MG63 (cell line): ENCODE measurements at places on chromosomes 12 and 14. TPM values are rescaled to one million over a fixed set of nuclear protein-coding genes. Genes with fewer than 3 reads are reported as not detected.

- DNase-seq, result no peak
Measured at GRCh38 chr14:103348154-103348553, 14.1 kb downstream of the EIF5 start.

- DNase-seq, result no peak
Measured at GRCh38 chr14:21997300-21997699, 323.7 kb upstream of the OR4E1 start.

DNA sequence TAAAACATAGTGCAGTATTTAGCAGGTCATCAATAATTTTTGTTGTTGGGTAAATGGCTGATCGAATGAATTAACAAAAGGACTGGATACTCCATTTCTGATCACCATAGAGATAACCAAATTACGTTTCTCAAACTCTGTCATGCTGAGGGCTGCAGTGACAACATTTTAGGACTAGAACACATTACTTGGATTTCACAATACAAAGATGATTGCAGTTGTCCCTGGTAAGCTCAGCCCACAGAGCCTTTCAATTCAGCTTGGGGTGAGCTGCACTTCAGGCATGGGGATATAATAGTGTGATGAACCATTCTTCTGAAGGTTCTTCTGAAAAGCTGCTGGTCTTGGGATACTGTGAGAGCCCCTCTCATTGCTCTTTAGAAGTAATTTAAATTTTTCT, 74.3 kb downstream of the FAR2 start:
- no peak for DNase-seq

DNA sequence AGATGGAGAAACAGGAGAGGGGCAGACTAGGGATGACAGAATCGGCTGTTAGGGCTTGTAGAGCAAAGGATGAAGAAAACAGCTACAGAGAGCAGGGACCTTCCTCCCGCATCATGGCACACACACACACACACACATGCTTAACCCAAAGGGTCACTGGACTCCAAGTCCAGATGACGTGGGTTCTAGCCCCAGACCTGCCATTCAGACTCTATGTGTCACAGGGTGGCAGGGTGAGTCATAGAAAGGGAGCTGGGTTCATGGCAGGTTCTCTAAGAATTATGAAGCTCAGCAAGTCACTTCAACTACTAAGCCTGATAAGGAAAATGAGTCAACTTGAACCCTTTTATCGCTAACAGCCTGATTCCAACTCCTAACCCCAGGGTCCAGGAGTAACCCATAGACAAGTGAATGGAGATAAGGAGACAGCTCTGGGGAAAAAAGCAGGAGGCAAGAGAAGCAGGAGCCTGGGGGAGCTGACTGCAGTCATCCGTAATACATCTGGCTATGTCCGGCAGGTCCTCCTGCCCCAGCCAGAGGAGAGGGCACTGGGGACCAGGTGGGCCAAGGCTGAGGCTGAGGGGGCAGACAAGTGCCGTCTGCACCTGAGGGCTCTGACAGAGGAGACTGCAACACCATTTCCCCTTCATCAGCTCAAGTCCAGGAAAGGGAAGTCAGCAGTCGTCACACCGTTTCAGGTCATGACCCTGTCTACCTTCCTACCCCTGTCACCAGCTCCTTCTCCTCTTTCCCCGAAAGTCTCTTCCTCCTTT, 3.6 kb upstream of the TNFRSF1A start:
- DNase-seq, result peak; percentile 87

- no peak for DNase-seq
Measured at GRCh38 chr12:19988001-19988400, 380.3 kb upstream of the PDE3A start.

DNA sequence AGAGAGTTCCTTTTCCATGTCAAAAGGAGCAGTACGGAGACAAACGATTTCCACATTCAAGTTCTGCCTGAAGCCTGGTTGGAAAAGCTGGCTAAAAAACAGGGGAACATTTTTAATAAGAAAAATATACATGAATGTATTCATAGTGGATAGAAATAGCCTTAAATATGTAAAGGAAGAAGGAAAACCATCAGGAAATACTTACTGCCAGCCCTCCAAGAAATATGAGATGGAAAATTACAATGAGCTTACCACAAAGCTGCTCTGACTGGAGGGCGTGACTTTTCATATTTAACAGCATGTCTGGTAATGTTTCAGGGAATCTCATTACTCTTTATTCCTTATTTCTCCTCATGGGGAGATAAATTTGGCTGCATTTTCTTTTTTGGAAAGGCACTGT, 75.9 kb upstream of the ZDHHC17 start:
- no peak for DNase-seq

- no peak for DNase-seq
Measured at GRCh38 chr14:65195042-65195719, 92.9 kb upstream of the MAX start.

GRCh38 chr12:31984806-31985591, 25.8 kb downstream of the RESF1 start:
- DNase-seq, result no peak

DNA sequence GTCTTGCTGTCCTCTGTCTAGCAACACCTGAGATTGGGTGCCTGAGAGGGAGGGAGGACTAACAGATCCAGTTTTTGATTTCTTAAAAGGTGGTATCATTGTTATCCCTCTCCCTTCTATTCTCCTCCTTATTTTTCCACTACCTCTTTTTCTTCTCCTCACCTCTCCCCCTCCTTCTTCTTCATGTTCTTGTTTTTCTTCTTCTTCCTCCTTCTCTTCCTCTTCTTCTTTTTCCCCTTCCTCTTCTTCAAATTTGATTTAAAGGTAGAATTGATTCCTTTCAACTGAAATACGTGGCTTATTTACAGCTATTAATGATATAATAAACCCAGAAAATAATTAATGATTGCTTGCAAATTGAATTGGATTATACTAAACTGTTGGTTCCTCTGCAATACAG, 256.8 kb upstream of the BTG1 start:
- DNase-seq, result no peak

GRCh38 chr12:79546466-79547043, 144.2 kb downstream of the PAWR start:
- no peak for DNase-seq

GRCh38 chr14:26401179-26401968, 196.5 kb downstream of the NOVA1 start:
- no peak for DNase-seq

The GARIN6 gene
- not detected in 2 replicates for total RNA-seq

The CLEC9A gene
- total RNA-seq, result not detected in 2 replicates

GRCh38 chr12:1188016-1188415, 197.0 kb downstream of the ERC1 start:
- no peak for DNase-seq

DNA sequence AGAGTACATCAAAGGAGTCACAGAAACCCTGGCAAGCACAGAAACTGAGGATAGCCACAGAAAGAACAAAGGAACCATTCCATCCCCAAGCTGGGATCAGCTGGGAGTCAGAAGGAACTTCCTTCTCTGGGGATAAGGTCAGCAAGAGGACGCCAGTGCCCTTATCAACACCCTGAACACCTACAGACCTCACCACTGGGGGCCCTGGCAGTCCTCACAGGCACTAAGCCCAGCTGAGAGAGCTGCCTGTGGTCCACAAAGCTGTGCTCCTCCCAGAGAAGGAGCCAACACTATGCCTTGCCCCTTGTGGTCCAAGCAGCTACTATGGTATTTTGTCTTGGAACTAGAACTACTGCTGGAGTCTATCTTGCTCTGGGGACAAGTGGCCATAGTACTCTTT, 171.1 kb upstream of the CCDC196 start:
- DNase-seq, result no peak

The SUDS3 gene
- 20.5 and 46.8 TPM in 2 replicates for total RNA-seq

DNA sequence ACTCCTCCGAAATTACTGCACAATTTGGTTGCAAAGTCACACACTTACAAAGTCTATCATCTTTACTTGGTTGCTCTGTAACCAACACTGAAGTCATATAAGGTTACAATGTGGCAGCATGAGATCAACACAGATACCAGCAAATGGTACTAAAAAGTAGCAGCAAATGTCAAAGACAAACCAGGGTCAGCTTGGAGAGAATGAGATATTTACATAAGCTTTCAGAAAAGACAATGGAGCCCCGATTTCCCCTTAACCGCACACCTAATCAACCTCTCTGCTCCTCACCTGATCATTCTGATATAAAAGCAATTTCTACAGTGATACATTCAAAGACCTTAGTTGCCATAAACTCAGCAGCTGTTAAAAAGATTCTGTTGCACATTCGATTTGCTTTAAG, 76.4 kb upstream of the FOXN3 start:
- no peak for DNase-seq

DNA sequence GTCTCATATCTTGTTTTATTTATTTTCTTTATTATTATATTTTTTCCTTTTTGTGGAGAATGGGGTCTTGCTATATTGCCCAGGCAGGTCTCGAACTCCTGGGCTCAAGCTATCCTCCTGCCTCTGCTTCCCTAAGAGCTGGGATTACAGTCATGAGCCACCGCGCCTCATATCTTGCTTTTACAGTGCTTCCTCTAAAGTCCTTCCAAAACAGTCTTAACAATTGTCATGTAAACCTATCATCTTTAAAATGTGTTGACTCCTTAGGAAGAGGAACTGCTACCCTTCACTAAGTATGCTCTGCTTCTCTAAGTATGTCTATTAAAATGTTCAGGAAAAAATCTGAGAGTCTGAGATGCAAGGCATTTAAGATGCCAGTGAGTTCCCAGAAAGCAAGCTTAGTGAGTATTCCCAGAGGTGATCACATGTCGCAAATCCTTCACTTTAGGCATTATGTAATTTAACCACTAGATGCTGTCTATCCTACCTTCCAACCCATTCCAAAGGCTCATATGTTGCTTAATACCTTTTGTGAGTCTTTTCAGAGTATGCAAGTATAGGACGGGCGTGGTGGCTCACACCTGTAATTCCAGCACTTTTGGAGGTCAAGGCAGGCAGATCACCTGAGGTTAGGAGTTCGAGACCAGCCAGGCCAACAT, 19.7 kb upstream of the FOXJ2 start:
- no peak for DNase-seq

GRCh38 chr14:49051328-49052060, 534.7 kb downstream of the RPS29 start:
- no peak for DNase-seq

The DEPDC4 gene
- 1.3 and 1.7 TPM in 2 replicates for total RNA-seq

DNA sequence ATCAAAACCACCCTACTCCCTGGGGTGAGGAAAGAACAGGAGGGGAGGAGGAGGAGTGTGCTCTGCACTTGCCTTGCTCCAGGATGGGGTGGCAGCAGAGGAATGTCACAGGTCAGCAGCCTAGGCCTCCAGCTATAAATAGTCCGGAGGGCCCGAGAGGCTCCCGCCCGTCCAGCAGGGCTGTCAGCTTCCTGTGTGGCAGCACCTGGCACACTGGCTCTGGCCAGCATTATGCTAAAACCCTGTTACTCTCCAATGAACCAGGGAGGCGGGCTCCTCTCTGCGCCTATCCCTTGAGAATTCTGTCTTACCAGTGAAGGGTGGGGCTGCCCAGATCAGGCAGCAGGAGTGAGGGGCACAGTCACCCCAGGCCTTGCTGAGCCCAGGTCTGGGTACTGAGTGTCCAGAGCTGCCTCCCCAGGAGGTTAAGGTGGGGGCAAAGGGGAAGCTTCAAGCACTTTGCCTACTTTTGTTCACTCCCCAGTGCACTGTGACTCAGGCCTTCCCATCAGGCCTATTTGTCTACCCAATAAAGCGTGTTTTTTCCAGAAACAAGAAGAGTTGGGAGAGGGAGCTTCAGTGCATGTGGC, 1.2 kb upstream of the COX14 start:
- peak; percentile 44 for DNase-seq

The AHSA1 gene
- total RNA-seq, result 160 and 278 TPM in 2 replicates

GRCh38 chr12:12216349-12217017, 50.4 kb downstream of the LRP6 start:
- no peak for DNase-seq

The PRICKLE1 gene
- total RNA-seq, result 4.7 and 8.6 TPM in 2 replicates

DNA sequence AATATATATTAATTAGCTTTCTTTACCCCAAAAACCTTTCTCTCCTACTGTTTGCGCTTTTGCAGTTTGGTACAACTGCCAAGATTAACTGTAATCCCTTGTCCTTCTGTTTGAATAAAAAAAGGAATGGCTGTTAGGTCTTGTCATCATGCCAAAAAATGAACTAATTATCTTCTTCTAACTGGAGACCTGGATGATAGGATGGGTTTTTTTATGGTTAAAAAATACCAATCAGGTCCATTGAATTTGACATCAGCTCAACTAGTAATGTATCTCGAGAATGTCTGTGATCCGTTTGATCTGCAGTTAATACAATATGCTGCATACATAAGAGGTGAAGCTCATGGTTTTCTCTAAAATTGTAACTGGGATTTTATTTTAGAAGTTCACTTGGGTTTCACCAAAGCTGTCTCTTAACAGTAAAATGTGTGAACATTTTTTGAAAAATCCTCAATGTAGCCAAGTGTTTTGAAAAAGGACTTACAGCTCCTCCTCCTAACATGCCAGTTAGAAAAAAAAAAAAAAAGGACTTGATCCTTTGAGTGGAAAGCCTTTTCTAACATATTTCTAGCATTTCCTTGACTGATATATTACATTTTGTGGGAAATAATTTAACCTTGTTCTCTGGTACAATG, 96.8 kb downstream of the SRGAP1 start:
- no peak for DNase-seq

DNA sequence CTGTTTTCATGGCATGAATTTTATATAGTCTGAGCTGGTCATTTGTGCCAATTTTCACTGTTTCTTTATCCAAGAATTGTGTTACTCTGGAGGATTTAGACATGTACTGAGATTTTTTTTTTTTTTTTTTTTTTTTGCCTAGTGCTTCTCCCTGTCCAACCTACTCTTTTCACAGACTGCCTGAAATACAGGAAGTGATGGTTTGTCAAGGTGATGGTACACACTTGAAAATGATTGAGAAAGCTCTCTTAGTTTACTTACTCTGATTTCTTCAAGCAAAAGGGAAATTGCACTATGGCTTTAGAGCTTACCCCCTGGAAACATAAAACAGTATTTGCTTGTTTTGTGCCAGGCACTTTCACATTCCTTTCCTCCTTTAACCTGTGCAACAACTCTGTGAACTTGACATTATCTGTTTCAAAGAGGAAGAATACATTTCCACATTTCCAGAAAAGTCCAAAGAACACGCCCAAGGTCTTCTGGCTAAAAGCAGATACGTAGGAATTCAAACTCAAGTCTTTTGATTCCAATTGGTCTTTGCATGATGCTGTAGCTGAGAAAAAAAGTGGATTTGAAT, 181.1 kb downstream of the SLC15A5 start:
- no peak for DNase-seq

The KCNC2 gene
- total RNA-seq, result not detected in 2 replicates

The CEBPE gene
- total RNA-seq, result not detected in 2 replicates

The IGFBP6 gene
- total RNA-seq, result 37.5 and 66.3 TPM in 2 replicates
